ENCODE measurements at places on chromosomes 7 and 10.

DNA sequence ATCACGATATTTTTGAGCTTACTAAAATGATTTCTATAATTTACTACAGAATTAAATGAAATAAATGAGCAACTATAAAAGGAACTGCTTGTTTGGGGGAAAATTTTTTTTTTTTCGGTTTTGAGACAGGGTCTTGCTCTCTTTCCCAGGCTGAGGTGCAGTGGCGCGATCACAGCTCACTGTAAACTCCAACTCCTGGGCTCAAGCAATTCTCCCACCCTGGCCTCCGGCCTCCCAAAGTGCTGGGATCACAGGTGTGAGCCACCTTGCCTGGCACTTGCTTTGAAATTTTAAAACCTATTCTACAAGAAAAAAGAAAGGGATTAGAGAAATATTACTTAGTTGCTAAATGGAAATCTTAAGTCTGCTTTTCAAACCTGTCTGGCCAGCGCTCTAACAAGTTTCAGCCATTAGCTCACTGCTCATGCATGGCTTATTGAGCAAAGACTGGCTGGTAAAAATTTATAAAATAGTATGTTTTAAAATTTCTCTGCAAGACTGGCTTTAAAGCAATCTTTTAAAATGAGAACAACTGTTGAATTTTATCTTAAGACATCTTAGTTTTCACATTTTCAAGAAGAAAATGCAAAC lies 144.0 kb downstream of the ATE1 start:
- no peak for DNase-seq

GRCh38 chr10:62380016-62380415 lies 5.8 kb downstream of the ZNF365 start:
- peak; percentile 95 for DNase-seq

GRCh38 chr7:130560972-130561371 lies 69.1 kb downstream of the MEST start:
- DNase-seq, result peak; percentile 48

- peak; percentile 44 for DNase-seq
Observed at GRCh38 chr7:137818036-137818435, 28.7 kb downstream of the DGKI start.

DNA sequence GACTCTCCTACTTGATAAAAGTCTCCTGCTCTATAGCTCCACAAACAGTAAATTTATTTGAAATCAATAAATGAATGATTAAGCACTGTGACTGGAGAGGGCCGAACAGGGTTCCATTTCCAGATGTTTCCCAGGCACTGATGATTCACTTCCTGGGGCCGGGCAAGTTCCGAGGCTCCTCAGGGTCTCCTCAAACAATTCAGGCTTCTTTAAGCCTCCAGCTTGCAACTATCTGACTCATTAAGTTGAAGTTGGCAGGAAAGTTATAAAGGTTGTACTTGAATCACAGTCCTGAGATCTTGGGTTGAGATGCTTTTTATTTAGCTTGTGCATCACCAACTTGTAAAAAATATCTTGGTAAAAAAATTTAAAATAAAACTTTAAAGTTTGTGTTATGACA lies 612.9 kb downstream of the DNAJB6 start:
- DNase-seq, result no peak

DNA sequence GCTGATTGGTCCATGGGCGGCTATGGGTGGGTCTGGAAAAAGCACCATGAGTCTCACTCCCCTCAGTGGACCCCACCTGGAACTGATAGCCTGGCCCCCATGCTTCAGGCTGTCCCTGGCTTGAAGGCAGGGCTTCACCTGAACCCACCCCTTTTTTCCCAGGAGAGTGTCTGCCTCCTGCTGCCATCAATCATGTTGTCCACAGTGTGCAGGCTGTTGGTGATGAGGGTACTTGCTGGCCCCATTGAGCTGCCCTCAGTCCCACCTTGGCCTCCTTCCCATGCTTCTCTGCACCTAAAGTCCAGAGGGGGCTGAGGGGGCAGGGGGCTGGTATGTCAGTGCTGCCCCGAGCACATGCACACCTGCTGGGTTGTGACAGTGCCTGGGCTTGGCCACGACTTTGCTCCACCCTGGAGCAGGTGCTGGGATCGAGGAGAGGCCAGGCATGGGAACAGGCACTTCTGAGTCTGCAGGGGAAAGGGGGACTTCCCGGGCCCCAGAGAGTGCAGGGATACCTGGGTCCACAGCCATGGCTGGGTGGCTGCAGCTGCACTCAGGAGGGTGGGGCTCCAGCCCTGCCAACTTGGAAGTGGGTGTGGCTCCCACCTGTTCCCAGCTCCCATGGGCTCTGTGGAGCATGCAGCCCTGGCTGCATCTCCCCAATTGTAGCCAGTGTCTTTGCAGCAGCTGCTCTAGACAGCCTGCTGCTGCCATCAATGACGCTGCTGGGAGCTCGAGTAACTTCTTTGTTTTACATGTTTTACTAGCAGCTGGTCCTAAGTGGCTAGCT lies 56.9 kb downstream of the ADK start:
- no peak for DNase-seq

GRCh38 chr10:13852872-13853271 lies 266.1 kb downstream of the PRPF18 start:
- DNase-seq, result no peak

DNA sequence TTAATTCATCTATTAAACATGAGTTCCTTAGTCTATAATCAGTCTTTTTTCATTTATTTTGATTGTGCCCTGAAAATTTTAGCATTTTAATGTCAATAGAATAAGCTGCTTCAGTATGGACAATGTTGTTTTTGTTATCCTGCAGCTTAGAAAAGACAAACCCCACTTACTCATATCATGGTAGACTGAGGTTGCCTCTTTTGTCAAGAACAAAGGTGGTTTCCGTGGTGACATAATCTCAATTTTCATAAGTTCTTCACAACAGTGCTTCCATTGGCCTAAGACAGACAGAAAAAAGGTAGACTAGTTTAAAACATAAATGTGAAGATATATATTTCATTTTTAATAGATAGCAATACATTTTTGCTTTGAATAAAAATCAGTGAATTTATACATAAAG lies 69.1 kb downstream of the RTKN2 start:
- no peak for DNase-seq

DNA sequence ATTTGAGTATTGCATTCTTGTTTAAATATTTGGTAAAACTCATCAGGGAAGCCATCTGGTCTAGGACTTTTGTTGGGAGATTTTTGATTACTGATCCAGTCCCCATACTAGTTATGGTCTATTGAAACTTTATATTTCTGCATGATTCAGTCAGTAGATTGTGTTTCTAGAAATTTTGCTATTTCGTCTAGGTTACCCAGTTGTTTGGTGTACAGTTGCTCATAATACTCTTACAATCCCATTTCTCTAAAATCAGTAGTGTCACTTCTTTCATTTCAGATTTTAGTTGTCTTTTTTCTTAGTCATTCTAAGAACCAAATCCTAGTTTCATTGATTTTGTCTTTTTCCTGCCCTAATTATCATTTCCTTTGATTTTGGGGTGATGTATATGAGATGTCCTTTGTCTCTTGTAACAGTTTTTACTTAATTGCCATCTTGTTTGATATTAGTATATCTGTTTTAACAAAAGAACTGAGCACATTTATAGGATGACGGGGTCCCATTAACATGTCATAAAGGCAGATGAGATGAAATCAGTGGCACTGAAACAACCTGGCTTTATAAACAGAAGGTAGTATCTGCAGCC lies 7.9 kb downstream of the MALSU1 start:
- DNase-seq, result no peak

DNA sequence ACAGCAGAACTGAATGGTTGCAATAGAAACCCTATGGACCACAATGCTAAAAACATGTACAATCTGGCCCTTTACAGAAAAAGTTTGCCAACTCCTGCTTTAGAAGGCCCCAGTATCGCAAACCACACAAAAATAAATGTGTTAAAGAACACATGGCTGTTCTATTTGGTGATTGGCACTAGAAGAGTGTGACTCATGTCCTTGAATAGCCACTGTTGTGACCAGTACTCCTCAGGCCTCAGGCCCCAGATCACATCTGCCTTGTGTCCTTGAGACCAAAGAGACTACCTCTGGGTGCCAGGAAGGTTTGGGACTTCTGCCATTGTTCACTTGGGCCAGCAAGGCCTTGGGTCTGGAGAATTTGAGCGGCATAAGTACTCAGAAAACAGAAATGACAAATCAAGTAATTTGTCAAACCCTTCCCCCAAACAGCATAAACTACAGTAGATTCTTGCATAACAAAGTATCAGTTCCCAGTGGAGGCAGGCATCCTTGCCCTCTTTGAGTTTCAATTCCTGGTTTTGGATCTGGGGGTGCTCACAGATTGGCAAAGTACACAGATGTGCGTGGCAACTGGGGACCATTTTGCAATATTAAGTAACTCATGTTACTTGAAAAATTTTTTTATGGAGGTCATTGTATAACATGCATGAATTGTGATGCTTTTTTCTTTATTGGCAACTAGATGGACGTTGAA lies 50.2 kb downstream of the MTURN start:
- DNase-seq, result no peak

GRCh38 chr10:72043016-72043834 lies 45.1 kb downstream of the SPOCK2 start:
- DNase-seq, result peak; percentile 13

DNA sequence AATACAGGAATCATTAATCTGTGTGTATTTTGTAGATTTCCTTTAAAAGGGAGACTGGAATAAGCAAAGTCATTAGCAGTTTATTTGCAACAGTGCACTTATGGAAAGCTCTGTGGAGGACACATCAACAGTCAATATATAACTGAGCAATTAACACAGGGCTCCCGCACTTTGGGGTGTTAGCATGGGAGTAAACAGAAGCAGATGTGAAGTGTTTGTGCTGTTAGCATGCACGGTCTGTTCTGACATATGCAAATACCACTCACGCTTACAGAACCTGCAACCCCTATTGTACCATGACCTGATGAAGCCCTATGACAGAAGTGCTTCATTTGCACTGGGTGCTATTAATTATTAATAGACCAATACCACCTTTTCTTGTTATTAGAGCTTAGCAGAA lies 118.9 kb downstream of the PPP1R3A start:
- DNase-seq, result no peak

DNA sequence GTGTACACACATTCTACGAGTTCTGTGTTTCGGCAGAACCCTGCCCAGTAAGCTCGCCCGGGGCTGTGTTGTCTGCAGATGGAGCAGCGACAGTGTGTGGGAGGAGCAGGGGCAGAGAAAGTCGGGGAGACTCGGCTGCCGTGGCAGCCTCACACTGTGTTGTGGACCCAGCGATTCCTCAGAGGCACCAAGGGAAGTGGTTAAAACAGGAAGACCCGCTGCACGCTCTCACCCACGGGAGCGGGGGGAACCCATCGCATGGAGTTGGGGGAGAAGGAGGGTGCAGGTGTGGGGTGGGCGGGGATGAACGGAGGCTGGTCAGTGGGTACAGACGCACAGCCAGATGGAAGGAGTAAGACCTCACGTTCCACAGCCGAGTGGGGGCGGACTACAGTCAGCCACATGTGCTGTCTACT lies 250.2 kb downstream of the ELFN1 start:
- no peak for DNase-seq

- no peak for DNase-seq
Observed at GRCh38 chr7:14385074-14385473, 395.6 kb upstream of the ETV1 start.

- peak; percentile 3 for DNase-seq
Observed at GRCh38 chr10:42630537-42631134, 7.7 kb downstream of the ZNF33B start.

GRCh38 chr10:60349426-60349825 lies 40.2 kb downstream of the ANK3 start:
- peak; percentile 25 for DNase-seq

DNA sequence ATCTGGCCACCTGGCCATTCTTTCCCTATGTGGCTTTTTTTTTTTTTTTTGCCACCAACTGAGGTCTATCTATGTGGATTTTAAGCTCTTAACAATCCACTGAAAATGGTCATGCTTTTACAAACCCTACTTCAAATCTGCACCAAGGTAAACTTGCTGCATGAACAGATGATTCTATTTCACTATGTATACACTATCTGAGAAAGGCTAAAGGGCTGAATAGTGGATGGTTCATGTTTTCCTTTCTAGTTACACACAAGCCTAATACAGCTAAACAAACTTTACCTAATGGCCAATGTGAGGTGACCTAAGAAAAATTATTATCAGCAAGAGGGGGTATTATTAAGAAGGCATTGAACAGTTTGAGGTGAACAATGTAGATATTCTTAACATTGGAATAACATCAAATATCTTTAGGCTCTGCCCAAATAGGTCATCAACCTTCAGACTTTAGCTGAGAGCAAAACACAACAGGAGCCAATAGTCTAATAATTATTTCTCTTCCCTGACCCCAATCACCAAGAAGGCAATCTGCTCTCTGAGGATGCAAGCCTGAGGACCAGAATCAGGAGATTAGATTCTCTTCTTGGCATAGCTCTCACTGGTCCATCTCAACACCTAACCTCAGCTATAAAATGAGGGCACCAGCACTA lies 160.1 kb downstream of the CPEB3 start:
- DNase-seq, result no peak

DNA sequence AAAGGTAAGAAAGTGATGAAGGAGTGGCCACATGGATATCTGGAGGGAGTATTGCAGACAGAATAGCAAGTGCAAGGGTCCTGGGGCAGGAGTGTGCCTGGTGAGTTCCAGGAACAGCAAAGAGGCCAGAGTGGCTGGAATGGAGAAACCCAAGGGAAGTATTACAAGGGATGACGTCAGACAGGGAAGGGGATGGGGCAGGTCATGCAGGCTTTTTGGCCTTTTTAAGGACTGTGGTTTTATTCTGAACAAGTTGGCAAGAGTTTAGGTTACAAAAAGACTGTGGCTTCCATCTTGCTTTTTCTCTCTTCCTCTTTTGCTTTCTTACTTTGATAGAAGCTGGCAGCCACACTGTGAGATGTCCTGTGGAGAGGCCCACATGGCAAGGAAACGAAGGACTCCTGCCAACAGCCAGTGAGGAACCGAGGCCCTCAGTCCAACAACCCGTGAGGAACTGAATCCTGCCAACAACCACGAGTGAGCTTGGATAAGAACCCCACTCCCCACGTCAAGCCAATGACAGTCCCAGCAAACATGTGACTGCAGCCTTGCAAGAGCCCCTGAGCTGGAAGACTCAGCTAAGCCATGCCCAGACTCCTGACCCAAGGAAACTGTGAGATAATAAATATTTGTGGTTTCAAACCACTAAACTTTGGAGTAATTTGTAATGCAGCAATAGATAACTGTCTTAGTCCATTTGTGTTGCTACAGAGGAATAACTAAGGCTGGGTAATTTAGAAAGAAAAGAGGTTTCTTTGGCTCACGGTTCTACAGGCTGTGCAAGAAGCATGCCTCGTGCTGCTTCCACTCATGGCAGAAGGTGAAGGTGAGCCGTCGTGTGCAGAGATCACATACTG lies 19.8 kb upstream of the KDM7A start:
- DNase-seq, result peak; percentile 48

DNA sequence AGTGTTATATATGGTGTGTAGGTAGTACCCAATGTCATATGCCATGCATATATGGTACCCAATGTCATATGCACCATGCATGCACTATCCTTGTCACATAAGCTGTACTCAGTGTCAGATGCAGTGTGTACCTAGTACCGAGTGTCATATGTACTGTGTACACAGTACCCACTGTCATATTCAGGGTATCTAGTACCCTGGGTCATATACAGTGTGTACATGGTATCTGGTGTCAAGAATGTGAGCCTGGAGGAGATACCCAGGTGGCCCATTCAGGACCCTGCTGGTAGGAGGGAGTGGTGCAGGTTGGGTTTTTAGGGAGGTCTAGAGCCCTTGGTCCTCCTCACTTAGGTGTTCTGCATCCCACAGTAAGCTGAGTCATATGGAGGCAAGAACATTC lies 1.8 kb downstream of the ZMYND11 start:
- DNase-seq, result peak; percentile 41
